ENCODE measurements at places on chromosomes 5 and 9.

- DNase-seq: no peak
Measured at GRCh38 chr5:160480652-160481051, 59.0 kb downstream of the PTTG1 start.

GRCh38 chr5:67935908-67936566, 279.5 kb upstream of the PIK3R1 start:
- DNase-seq: no peak

DNA sequence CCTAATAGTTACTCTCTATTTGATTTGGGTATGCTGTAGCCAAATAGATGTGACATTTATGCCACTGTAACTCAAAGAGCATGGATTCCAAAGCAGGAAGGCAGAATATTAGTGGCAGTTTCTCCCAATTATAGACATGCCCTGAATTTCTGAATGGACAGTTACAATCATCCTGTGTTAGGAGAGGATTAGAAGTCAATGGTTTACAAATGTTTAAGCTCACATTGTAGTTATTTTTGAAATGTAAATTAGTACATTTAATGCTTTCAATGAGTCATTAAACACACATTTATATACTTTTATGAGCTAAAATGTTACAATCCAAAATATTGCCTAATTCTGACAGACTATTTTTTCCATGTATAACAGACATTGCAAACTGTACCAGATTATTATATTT, 62.3 kb upstream of the CDH18 start:
- no peak for DNase-seq

- no peak for DNase-seq
Measured at GRCh38 chr9:26802921-26803320, 89.7 kb downstream of the CAAP1 start.

DNA sequence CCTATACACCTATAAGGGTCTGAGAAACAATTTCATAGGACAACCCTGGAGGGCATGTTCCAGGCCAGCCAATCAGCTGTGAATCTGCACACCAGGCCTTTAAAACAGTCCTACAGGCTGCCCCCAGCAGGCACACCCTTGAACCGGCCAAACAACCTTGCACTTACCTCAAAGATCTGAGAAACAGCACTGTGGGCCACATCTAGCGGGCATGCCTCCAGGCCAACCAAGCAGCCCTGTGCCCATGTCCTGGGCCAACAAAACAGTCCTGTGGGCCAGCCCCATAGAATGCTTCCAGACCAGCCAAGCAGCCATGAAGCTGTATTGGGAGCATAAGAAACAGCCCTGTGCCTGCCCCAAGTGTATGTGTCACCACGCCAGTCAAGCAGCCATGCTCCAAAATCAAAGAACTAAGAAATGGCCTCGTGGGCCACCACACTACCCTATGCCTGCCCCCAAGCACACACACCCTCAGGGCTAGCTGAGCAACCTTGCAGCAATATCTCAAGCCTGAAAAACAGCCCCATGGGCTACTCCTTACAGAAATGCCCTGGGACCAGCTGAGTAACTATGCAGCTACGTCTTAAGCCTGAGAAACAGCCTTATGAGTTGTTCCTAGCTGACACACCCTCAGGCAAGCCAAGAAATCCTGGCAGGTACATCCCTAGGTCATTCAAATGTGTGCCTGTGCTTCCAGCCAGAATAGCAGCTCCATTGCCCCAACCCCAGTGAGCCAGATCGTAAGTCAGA, 2243.8 kb upstream of the C9orf72 start:
- no peak for DNase-seq

GRCh38 chr9:126505697-126506346, 107.9 kb upstream of the LMX1B start:
- no peak for DNase-seq

- DNase-seq: no peak
Measured at GRCh38 chr5:133387091-133387490, 225.2 kb downstream of the FSTL4 start.

DNA sequence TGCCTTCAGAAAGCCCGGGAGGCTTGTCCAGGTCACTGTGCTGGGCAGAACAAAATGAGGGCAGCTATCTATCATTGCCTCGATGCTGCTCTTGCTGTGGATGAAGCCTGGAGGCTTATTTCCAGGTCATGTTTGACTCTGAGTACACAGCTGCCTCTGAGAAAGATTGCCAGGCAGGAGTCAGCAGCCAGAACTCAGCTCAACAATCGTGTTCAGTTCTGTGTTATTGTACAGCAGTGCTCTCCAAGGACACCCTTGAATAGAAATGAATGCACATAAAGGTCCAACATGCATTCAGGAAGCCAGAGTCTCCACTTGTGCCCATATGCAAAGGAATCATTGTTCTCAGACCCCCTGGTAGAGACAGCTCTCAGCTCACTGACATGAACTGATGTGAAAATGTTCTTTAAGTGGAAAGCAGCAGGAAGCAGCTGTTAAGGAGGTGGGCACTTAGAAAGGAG, 61.7 kb upstream of the ZFR start:
- DNase-seq: peak; percentile 52

GRCh38 chr5:93756372-93756771, 15.0 kb upstream of the POU5F2 start:
- no peak for DNase-seq

DNA sequence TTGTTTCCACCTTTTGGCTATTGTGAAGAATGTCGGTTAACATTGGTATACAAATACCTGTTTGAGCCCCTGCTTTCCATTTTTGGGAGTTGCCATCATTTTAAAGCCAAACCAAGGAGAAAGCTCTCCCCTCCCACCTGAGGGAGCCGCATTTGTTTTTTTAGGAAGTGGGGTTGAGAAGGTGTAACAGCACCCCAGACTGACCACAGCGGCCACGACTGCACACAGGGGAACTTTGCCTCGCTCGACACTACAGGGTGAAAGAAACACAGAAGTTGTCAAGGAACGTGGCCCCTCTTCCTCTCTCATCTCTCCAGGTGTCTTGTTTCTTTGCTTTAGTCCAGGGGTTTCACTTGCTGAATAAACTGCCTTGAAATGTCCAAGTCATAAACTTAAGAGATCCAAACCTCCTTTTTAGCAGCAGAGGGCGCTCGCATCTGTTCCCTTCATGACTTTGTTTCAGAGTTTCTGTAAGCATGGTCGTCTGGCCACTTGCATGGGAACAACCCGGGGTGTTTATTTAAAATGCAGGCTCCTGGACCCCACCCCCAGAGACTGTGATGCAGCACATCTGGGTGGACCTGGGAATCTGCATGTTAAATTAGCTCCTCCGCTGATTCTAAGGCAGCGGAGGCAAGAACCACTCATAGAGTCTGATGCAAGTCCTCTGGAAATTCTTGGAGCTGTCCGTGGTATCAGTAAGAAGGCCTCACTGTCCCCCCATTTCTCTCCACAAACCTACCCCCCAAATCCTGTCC, 2.1 kb upstream of the TTLL11 start:
- peak; percentile 61 for DNase-seq

- DNase-seq: no peak
Measured at GRCh38 chr9:87259543-87260518, 237.8 kb upstream of the DAPK1 start.

DNA sequence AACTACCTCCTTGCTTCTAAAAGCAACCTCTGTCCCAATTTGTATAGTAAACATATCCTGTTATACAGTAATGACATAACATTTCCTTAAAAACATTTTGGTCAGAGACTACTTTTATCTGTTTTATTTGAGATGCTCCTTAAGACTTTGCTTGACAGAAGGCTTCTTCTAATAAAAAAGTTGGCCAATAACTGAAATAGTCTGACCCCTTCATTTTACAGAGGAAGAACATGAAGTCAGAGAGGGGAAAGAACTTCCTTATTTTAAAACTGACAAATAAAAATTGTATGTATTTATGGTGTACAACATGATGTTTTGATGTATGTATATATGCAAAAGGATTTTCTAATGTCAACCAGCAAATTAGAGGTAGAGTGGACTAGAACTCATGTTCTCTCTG, 35.8 kb upstream of the SPARC start:
- no peak for DNase-seq

DNA sequence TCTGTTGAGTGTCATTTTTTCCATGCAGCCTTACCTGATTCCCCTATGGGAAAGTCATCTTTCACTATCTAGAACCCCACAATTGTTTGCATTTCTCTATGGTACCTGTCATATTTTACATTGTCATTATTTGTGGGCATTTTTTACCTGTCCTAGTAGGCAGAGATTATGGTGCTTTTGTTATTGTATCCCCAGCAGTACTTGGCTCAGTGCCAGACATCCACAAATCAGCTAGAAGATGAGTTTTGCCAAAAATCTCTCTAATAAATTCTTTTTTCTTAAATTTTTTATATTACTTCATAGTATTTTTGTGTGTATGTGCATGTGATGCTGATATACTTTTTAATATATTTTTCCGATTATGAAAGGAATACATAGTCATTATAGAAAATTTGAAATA, 13.2 kb downstream of the GARNL3 start:
- no peak for DNase-seq

DNA sequence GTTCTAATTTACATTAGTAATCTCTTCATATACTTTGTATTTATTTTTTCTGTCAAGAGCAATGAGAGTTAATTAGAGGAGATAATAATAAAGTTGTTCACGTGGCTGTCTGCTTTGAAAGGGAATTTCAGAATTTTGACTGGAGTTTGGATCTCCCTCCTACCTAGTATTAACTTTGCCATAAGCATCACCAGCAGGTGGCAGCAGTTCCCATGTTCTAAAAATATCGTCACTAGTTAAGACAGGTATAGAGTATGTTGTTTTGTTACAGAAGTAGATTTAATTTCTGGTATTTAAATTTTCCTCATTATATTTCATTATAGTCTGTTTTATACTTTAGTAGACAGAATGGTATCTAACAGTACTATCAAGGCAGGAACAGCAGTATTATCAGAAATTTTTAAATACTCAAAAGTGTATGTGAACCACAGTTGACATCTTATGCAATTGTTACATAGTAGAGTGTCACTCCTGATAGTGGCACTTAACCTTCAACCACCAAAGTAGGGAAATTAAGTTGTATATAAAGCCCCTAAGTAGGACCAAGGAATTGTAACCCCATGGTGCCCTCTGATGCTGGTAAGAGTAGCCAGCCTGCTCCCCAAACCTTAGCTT, 20.4 kb downstream of the GNPDA1 start:
- DNase-seq: peak; percentile 47

DNA sequence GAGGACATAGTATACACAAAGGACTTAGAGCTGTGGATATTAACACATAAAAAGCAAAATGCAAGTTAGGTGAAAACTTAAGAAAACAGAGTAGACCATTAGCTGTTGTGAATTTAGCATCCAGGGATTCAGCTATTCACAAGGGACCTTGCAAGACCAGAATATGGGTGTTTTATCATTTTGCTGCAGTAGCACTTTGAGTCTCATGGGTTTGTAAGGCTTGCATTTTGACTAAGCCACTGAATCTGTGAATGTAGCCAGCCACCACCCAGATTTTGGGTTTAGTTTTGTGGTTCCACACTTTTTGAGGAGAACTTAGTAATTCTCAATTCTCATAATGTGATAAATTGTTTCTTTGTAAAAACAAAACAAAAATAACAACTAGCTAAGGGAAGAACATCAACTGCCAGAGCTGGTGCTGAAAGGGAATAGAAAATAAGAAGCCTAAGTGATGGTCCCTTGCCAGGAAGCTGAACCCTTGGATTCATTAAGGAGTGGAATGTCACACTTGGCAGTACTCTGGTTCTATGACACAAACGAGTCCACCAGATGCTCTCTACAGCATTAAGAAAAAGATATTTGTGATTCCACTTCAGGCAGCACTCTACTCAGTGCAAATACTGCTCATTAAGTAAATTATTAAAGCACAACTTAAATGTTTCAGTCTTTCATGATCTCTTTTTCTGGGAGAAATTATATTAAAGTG, 557.4 kb upstream of the ZNF462 start:
- DNase-seq: no peak

GRCh38 chr5:154367101-154367500, 78.7 kb upstream of the SAP30L start:
- no peak for DNase-seq

DNA sequence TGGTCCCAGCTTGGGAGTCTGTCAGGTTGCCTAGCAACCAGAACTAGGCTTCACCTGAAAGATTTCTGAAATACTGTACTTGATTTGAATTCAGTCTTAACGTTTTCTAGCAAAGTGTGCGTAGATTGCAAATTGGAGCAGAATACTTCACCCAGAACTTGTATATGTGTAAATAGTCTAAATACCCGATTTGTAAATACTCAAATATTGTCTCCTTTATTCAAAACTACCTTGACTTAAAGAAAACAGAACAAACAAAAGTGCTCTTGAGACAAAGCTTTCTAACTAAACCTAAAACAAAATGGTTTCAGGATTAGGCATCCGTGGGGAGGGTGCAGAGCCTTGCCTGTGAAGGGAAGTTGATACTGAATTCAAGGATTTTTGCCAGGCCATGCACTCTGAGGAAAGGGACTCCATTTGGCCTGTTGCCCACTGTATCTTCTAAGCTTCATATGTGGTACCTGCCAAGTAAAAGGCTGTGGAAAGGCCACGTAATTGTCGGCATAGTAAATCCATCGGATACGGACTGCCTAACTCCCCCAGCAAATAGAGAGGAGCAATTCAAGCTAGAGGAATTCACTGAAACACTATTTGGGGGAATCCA, 744 bp upstream of the HMGCS1 start:
- no peak for DNase-seq

DNA sequence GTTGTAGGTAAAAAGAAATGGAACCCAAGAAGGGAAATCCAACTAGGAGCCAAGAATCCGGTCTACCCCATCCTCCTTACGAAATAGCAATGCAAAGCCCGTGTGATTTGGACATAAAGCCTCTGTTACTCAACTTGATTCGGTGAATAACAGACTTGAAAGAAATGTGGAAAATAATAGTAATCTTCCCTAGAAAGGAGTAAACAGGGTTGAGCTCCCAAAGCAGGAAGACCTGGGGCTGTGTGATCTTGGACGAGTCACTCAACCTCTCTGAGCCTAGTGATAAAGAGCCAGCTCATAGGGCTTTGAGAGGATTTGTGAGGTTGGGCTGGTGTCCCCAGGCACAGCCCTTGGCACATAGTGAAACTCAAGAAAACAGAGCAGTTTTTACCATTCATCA, 42.7 kb upstream of the IL17B start:
- no peak for DNase-seq

GRCh38 chr5:132751444-132751843, 4.2 kb downstream of the CCNI2 start:
- DNase-seq: no peak

DNA sequence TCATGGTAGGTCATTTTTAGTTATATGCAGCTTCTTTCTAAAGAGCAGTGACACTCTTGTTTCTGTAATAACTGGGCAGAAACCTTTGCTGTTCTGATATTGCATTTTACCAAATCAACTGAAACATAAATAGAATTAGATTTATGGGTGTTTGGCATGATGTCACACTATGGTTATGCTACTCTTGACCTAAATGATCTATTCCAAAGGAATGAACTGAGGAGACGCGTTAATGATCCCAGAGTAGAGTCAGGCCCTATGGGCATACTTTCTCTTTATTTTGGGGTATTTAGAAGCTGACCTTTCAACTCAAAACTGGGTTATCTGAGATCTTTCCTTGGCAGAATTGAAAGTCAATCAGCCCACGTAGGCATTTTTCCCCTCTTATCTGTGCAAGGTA, 146.8 kb upstream of the ADAMTSL1 start:
- no peak for DNase-seq

Measured in NCI-H1694 (cell line).